ENCODE measurements at places on chromosomes 6 and 20.

- DNase-seq, result no peak
Measured at GRCh38 chr6:139627091-139627490, 252.6 kb upstream of the CITED2 start.

DNA sequence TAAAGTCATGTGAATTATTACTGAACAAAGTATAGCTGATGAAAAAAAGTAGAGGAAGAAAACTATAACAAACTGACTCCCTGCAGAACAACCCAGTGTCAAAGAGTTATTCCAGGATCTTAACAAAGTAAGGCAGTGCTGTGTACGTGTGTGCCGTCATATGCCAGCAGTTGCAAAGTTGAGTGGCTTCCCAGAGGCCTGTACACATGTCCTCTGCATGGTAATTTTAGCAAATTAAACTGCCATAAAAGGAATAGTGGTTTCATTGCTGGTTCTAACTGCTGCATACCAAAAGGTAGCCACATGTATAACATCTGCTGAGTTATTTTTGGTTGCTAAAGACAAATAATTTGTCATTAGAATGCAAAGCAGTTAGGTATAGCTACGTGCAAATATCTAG is 44.8 kb downstream of the RIPOR2 start:
- DNase-seq, result peak; percentile 41

GRCh38 chr20:24891546-24892393 is 57.3 kb upstream of the CST7 start:
- DNase-seq, result no peak

DNA sequence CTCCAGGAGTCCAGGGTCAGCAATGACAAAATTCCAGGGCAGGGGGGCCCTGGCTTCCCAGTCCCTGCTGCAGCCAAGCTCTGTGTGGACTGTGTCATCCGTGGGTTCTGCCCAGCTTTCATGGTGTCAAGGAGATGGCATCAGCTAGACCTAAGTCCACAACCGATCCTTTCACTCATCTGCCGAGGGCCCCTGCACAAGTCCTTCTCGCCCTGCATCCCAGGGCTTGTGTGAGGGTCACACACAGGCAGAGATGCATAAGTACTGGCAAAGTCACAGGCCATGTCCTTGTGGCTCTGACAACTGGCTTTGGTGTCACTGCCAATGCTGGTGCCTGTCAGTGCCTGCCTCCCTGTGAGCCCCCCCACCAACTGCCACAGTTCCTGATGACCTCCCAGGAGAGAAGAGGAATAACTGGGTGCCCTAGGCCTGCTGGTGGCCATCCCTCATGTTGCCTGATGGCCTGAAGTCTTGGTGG is 181.4 kb upstream of the CST7 start:
- no peak for DNase-seq

- no peak for DNase-seq
Measured at GRCh38 chr6:37077905-37078296, 72.4 kb downstream of the FGD2 start.

Data from NCI-H1694 treated with DMSO at 0.1 percent for 48 hours (cell line).